ENCODE measurements at places on chromosomes 2 and 18. TPM values are rescaled to one million over a fixed set of nuclear protein-coding genes. Genes with fewer than 3 reads are reported as not detected.

GRCh38 chr2:73896362-73897239 is 3.8 kb downstream of the ACTG2 start:
- no peak for DNase-seq

UPP2 gene
- polyA plus RNA-seq: not detected

- DNase-seq: no peak
These were observed 214.0 kb downstream of the TMEM163 start for GRCh38 chr2:134504586-134505336.

GRCh38 chr2:198499539-198499938 is 695.1 kb downstream of the PLCL1 start:
- peak; percentile 96 for DNase-seq

DNA sequence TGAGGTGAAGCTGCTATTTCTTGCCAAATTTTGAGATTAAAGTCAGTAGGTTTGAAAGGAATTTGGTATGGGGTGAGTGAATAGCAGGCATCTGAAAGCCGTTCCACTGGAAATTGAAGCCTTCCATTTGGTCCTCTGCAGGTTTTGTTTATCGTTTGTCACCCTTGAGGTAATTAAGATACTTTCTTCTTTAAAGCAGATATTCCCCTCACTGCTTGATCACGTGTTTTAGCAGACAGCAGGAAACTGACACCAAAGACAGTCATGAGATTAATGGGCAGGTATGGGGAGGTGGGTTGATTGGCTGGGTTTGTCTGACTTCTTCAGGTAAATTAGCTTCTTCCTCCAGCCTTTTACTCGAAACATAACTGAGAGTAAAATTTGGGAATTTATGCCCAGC is 10.7 kb downstream of the LPIN1 start:
- DNase-seq: no peak

EVX2 gene
- not detected for polyA plus RNA-seq

- no peak for DNase-seq
These were observed 24.2 kb downstream of the ITM2C start for GRCh38 chr2:230888824-230889400.
